ENCODE measurements at places on chromosomes 1 and 21.

- peak; percentile 49 for DNase-seq
These were observed 10.8 kb downstream of the OSBPL9 start for GRCh38 chr1:51627672-51628071.

- peak; percentile 75 for DNase-seq
These were observed 251.0 kb downstream of the RHOU start for GRCh38 chr1:228986093-228986904.

DNA sequence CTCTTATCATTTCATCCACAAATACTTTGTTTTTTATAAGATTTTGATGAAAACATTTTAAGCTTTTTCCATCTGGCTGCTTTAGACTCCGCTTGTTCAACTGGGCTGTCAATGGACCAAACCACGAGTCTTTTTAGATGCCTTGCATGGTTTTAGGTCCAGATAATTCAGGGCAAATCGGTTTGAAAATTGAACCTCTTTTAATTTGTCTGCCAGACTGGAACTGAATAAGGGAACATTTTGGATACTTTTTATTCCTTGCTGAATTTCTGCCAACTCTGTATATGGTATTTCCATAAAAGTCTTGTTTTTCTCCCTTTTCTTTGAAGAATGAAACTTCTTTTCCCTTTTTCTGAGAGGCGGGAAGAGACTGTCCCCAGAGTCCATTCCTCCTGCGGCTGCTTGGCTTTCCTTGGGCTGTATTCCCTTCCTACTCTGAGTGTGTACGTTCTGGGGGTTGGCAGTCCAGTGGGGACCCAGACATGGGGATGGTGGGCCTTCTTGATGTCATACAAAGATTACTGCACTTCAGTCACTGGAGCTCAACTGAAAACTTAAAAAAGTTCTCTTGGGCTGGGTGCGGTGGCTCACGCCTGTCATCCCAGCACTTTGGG is 46.5 kb upstream of the CNN3 start:
- no peak for DNase-seq

- no peak for DNase-seq
These were observed 1322.7 kb downstream of the AMY1C start for GRCh38 chr1:105072446-105072845.

GRCh38 chr1:43267818-43268425 is 1.9 kb upstream of the TMEM125 start:
- no peak for DNase-seq

- no peak for DNase-seq
These were observed 48.3 kb downstream of the SAMSN1 start for GRCh38 chr21:14497825-14498224.

GRCh38 chr1:246788895-246789338 is 64.7 kb downstream of the SCCPDH start:
- DNase-seq: no peak

DNA sequence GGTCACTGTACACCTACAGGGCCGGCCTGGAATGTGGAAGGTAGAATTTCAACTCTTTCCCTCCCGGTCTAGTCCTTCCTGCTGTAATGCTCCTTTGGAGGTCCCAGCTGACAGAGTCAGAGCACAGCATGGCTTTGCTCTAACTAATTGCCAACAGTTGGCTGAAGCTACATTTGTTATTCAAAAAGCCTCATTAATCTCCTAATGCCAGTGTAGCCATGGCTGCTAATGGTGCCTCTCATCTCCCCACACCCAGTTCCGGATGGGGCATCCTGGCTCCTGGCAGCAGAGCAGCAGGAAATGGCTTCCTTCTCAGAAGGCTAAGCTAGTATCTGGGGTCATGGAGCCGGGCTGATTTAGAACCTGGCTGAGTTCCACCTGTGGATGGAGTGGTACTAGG is 18.7 kb upstream of the CAMK1G start:
- peak; percentile 44 for DNase-seq

DNA sequence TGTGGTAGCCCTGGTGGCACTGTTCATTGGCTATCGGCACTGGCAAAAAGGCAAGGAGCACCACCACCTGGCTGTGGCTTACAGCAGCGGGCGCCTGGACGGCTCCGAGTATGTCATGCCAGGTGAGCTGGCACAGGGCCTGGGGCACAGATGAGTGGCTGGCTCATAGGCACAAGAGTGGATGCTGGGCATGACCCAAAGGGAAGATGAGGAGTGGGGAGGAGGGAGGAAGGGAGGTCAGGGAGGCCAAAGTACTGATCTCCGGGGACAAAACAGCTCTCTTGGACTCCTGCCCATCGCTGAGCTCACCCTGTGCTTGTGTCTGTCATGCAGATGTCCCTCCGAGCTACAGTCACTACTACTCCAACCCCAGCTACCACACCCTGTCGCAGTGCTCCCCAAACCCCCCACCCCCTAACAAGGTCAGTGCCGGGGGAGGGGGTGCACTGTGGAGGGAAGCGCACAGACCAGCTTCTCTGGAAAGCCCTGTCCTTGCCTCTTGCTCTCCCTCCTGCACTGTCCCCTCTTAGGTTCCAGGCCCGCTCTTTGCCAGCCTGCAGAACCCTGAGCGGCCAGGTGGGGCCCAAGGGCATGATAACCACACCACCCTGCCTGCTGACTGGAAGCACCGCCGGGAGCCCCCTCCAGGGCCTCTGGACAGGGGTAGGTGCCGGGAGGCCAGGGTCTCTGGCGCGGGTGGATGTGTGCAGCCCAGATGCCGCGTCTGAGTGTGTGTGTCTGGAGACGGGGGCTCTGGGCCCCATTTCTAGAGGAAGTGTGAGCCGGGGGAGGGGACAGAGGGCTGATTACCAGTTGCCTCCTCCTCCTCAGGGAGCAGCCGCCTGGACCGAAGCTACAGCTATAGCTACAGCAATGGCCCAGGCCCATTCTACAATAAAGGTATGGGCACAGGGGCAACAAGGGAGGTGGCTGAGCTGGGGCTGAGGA is 7.3 kb upstream of the LRRC71 start:
- no peak for DNase-seq

DNA sequence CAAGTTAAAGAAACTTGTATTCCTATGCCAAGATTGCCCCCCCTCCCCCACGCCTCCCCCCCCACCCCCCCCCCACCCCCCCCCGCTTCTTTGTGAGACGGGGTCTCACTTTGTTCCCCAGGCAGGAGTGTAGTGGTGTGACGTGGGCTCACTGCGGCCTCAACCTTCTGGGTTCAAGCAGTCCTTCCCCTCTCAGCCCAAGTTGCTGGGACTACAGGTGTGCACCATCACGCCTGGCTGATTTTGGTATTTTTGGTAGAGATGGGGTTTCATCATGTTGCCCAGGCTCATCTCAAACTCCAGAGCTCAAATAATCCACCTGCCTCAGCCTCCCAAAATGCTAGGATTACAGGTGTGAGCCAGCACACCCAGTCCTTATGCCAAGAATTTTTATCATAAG is 136.6 kb downstream of the POU2F1 start:
- no peak for DNase-seq

GRCh38 chr1:67432745-67433144 is 2.5 kb upstream of the SERBP1 start:
- DNase-seq: no peak

All from NCI-H1694 treated with DMSO at 0.1 percent for 48 hours (cell line).